Heart right ventricle (tissue), 16 donors: ENCODE measurements at places on chromosomes 11 and 22.

DNA sequence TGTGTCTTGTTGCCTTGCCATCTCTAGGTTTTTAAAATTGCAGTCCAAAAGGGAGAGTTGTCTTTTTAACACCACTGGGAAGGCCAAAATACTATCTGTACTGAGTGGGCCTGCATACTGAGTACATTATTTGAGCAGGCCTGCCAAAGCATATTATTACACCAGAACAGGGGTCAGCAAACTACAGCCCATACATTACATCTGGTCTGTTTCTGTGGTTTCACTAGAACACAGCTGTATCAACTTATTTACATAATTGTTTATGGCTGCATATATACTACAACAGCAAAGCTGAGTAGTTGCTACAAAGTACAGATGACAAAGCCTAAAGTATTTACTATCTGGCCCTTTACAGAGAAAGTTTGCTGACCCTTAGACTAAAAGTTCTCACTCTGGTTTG is 74.0 kb downstream of the USP35 start:
- no peak for DNase-seq
- no peak overlapping the region for H3K4me3 ChIP-seq
- H3K27me3 ChIP-seq: no peaks in the 10 kb centered on the region
- no peak overlapping the region for H3K27ac ChIP-seq

DNA sequence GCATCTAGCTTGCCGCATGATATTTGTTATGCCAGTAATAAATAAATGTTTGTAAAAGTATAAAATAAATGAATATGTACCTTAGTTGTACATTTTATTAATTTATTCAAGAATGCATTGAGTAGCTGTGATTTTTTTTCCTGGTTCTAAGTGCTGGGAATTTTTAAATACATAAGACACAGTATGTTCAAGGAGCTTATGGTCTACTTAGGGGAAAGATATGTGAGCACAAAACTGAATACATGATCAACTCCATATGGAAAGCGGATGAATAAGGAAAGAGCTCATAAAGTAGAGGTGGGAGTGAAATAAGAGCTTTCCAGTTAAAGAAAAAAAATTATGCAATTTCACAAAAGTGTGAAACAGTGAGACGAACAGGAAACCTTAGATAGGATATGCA is 944.2 kb upstream of the CCDC90B start:
- no peaks in the 10 kb centered on the region for H3K4me1 ChIP-seq
- H3K27ac ChIP-seq: no peak overlapping the region
- H3K27me3 ChIP-seq: no peaks in the 10 kb centered on the region
- H3K4me3 ChIP-seq: no peak overlapping the region

GRCh38 chr22:40764763-40765441 is 54.2 kb downstream of the SLC25A17 start:
- H3K27ac ChIP-seq: no peak overlapping the region
- no peaks in the 10 kb centered on the region for H3K36me3 ChIP-seq
- DNase-seq: no peak
- no peak overlapping the region for H3K4me3 ChIP-seq
- no peaks in the 10 kb centered on the region for H3K4me1 ChIP-seq

DNA sequence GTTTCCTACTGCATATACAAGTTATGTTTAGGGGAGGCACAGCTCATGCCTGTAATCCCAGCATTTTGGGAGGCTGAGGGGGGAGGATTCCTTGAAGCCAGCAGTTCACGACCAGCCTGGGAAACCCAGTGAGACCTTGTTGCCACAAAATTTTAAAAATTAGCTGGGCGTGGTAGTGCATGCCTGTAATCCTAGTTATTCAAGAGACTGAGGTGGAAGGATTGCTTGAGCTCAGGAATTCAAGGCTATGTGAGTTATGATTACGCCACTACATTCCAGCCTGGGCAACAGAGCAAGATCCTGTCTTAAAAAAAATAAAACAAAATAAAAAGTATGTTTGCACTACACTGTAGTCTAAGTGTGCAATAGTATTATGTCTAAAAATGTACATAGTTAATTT is 108.8 kb upstream of the TEAD1 start:
- no peaks in the 10 kb centered on the region for H3K4me1 ChIP-seq
- no peak overlapping the region for H3K27ac ChIP-seq
- H3K36me3 ChIP-seq: no peaks in the 10 kb centered on the region
- no peaks in the 10 kb centered on the region for H3K27me3 ChIP-seq
